ENCODE measurements at places on chromosomes 6 and 20.

DNA sequence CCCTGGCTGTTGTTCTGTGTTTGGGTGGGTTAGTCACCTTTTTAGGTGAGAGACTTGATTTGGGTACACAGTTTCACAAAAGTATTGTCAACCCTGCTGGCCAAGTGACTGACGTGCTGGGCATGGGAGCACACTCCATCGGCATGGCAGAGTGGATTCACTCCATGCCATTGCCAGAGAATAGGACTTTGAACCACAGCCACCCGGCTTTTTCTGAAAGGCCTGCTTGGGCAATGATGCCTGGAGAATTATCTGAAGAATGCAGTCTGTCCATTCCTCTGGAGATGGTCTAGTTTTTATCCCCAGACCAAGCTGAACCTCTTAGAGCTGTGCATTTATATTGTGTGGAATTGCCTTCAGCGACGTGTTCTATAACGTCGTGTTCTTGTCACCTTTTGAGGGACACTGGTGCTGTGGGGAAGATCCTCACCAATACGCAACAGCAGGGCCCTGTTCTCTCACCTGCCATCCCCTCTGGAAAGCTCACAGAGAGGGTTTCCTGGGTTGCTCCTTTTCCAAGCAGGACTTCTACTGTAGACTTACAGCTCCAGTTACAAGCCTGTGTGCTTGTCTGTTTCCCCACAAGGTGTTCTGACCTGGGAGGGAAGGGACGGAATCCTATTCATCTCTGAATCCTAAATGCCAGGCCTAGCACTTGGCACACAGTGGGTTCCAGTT is 183.4 kb upstream of the AKAP12 start:
- no peak for DNase-seq

DNA sequence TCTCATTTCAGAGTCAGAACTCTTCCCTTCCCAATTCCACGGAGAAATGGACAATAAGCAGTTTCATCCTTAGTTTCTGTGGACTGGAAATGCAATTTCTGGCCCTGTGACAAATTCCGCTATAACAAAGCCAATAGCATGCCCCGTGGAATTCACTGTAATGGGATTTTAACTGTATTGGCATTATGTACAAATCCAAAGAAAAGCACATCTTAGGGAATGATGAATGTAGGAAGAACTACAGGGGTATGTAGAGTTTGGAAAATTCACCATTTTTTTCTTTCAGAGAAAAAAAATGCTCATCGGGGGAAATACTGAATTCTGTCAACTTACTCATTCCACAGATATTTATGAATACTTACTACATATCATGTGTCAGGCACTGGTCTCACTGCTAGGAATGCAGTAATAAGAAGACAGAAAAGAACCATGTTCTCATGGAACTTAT is 43.5 kb downstream of the KIF6 start:
- DNase-seq, result no peak

DNA sequence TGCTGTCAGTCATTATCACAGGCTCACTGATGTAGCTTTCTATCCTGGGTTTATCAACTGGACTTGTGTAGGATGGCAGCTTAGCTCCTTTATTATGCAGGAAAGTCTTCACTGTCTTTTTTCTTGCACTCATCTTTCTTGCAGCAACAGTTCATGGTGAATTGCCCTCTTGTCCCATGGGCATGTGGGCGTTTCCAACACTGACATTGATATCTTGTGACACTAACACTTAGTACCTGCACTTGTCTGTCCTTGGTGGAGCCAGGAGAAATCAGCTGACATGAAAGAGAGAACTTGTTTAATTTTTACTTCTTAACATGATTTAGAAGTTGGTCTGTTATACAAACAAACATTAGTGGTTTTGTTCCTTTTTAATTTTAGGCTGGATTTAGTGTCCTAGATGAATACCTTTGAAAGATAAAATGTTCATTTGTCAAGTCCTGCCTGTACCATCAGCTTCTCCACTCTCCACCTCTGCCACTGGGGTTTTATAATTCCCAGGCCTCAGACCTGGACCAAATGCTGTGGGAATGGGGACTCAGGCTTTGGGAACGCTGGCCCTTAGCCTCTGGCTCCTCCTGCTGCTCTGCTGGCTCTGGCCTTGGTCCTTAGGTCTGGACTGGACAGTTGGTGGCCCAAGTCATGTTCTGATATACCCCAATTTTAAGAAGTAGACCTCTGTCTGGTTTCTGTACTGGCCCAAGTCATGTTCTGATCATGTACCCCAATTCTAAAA is 161.0 kb upstream of the LAMP5 start:
- no peak for DNase-seq

GRCh38 chr6:1614448-1615150 is 4.9 kb downstream of the FOXC1 start:
- DNase-seq, result no peak

GRCh38 chr20:20233041-20233514 is 134.8 kb upstream of the INSM1 start:
- no peak for DNase-seq

- DNase-seq, result no peak
These were observed 30.4 kb downstream of the SLC2A4RG start for GRCh38 chr20:63769891-63770474.

DNA sequence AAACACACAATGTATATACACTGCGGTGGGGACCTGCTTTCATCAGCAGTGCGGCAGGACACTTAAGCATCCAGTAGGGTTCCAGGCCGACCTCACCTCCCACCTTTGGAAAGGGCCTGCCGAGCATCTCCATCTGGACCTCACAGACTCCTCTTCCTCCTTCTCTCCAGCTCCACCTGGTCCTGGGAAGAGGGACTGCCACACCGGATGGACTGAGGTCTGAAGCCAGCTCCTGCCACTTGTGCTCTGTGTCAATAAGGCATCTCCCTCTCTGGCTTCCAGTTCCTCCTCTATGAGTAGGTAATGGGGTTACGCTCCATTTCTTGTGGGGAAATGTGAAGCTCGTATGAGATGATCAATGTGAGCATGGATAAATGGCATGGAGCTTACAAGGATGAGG is 19.1 kb upstream of the NNAT start:
- DNase-seq, result no peak

DNA sequence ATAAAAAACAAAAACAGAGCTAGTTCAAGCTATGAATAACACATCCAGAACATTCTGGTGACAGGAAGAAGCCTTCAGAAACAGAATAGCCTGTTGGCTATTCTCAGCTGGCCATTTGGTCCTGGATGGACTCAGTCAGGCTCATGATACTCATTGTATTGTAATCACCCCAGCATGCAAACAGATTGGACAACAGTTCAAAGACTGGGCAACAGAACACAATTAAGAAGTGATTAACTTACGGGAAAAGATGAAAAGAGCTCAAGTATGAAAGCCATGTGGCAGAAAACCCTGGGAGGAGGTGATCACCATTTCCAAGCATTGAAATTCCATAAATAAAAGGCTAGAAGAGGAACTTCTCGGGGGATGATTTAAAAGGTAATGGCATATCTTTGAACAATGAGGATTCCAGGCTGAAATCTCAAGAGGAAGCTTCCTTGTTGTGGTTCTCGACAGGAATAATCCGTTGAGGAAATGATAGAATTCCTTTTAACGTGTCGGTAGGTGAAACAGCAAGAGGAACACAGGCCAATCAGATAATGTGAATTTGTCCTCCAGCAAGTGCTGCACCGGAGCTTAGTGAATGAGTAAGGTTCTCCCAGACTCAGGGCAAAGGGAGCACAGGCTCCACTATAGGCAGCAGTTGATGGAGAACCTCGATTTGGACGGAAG is 172.4 kb downstream of the BCAS1 start:
- DNase-seq, result no peak

DNA sequence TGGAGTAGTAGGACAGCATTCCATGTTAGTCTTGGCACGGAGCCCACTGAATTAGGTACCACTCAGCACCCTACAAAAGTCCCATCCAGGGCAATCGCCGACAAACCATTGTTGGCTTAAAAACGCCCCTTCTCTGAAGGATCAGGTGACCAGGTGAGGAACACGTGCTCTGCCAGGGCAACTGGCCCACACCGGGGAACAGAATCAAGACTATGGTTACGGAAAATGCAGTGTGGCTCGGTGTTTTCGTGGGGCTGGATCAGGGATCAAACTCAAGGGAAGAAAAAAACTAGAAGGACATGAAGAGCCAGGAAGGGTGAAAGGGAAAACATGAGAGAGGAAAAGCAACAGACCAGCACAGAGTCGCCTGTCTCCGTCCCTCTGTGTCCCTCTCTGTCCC is 177.8 kb upstream of the ARID1B start:
- no peak for DNase-seq

DNA sequence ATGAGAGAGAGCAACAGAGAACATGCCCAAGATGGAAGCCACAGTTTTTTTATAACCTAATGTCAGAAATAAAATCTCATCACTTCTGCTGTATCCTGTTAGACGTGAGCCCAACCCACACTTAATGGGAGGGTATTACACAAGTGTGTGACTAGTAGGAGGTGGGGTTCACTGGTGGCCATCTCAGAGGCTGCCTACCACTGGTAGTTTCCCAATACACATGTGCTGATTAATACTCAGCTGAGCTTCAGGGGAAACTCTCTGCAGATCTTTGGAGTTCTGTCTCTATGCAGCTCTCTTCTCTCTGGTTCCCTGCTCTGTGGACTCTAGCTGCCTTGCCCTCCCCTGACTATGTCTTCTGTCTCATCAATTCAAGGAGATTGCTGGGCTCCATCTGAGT is 35.7 kb downstream of the CNBD2 start:
- DNase-seq, result no peak

GRCh38 chr6:3664625-3665041 is 86.9 kb downstream of the PXDC1 start:
- DNase-seq, result no peak

- no peak for DNase-seq
These were observed 45.6 kb upstream of the ALDH8A1 start for GRCh38 chr6:134995536-134995935.

DNA sequence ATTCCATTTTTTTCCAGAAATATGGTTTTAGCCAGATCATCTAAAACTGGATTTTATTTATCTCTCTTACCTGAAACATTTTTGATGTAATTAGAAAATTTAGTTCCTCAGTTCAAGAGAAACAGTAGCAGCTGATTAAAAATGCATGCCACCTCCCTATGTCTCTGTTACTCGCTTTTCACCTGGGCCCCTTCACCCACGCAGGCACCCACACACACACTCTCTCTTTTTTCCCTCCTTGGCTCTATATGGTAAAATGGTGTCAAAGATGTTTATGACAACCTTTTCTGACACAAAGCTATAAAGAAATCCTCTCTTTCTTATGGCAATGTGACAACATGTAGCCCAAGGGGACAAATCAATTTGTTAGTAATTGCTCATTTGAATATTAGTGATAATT is 5.8 kb upstream of the SGK1 start:
- no peak for DNase-seq

- DNase-seq, result no peak
These were observed 668 bp downstream of the PKIB start for GRCh38 chr6:122610690-122611455.

- no peak for DNase-seq
These were observed 44.8 kb downstream of the MRAP2 start for GRCh38 chr6:84078335-84078734.

- DNase-seq, result no peak
These were observed 56.8 kb upstream of the CDKAL1 start for GRCh38 chr6:20477485-20477884.

DNA sequence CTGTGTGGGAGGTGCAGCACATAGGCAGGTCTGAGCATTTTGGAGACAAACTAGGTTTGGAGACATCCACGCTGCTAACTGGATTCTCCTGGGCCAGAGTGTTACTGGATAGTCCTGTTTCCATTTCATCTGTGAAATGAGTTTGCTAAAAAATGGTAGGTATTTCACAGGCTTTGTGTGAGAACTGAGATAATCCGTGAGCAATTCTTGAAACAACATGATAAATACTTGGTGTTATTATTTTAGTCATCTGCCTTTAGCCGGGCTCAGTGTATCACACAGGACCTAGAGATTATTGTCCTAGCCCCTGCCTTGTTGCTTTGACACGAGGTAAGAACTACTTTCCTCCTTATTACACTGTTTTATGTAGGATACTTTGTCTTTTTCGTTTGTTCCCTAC is 63.0 kb downstream of the PRR18 start:
- DNase-seq, result no peak

DNA sequence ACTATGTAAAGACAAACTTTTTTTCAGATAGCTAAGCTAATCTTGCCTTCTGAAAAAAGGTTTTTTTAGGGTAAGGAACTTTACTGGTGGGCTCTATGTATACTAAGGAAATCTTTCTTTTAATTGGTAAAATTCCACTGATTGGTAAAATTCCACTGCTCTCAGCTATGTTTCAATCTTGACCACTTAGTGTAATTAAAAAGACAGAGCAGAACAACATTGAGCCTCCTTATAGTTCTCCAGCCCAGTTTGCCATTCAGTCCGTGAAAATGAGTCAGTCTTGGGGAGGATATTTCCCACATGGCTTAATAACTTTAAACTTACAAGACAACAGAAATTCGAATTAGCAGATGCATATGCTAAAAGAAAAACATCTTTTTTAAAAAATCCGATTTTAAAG is 92.7 kb downstream of the EYA4 start:
- no peak for DNase-seq

GRCh38 chr6:39901670-39902069 is 32.6 kb downstream of the MOCS1 start:
- DNase-seq, result no peak

GRCh38 chr20:23396950-23397627 is 24.2 kb downstream of the NAPB start:
- no peak for DNase-seq

- DNase-seq, result no peak
These were observed 45.3 kb downstream of the IGF2R start for GRCh38 chr6:160013987-160014868.

GRCh38 chr20:41453010-41453950 is 86.7 kb upstream of the EMILIN3 start:
- no peak for DNase-seq

GRCh38 chr20:47392721-47393073 is 36.2 kb upstream of the ZMYND8 start:
- no peak for DNase-seq

DNA sequence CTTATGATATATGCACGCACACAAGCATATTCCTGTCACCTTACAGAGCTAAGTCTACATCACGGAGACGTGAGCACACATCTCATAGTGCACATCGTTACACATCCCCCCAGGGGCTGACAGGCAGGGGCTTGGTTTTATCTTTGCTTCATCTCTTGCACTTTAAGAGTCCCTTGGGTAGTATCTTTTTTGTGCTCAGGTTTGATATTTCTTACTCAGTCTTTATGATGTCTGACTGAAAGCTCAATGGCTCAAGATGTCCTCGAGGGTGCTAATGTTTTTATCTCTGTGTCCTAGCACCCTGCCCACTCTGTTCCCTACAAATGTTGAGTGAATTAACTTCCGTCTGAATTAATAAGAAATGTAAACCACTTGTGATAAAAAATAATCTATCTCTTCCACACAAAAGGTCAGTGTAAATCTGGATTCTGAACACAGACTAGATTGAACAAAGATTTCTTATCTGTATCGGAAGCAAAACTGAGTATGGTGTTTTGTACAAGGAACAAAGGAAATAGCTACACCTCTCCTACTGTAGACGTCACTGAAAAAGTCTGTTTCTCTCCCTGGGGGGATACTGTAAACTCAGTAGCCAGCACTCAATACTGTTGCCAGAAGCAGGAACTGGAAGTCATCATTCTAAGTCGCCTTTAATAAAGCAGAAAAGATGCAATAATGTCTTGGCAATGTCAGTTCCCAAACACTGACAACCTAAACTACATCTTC is 195.1 kb downstream of the PRKN start:
- no peak for DNase-seq
